Aorta (tissue), 5 donors: ENCODE measurements at places on chromosomes 3 and 15. TPM values are rescaled to one million over a fixed set of nuclear protein-coding genes. Genes with fewer than 3 reads are reported as not detected.

Gene ZIC1
- 1.7 TPM for total RNA-seq

Gene ITGB5
- total RNA-seq, result 369 TPM

Gene PPARG
- 17.9 TPM for total RNA-seq

Gene PGBD4
- total RNA-seq, result 1.7 TPM

Gene ATP13A5
- total RNA-seq, result not detected

Gene WDR6
- total RNA-seq, result 118 TPM

Gene ACAN
- 312 TPM for total RNA-seq

Gene GRM2
- 0.87 TPM for total RNA-seq

Gene MYRIP
- total RNA-seq, result 11.0 TPM

Gene SCG5
- total RNA-seq, result 3.9 TPM

Gene FAM3D
- not detected for total RNA-seq

- H3K4me3 ChIP-seq, result no peak overlapping the region
- H3K27ac ChIP-seq, result no peak overlapping the region
- no peak for DNase-seq
- H3K27me3 ChIP-seq, result no peaks in the 10 kb centered on the region
- H3K36me3 ChIP-seq, result no peaks in the 10 kb centered on the region
- no peaks in the 10 kb centered on the region for H3K4me1 ChIP-seq
Measured at GRCh38 chr3:100245927-100246326, 14.9 kb upstream of the TBC1D23 start.

DNA sequence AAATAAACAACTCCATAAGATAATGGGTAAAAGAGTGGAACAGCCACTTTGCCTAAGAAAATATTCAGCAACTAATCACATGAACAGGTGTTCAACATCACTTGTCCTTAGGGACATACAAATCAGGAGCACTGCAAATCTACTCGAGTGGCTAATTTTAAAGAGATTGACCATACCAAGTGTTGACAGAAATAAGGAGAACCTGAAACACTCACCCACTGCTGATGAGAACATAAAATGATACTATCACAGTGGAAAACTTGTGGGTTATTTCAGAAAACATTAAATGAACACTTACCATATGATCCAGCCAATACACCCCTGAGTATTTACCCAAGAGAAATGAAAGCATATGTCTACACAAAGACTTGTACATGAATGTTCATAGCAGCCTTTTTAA, 70.5 kb downstream of the GABRB3 start:
- no peak for DNase-seq
- no peak overlapping the region for H3K27ac ChIP-seq
- H3K4me3 ChIP-seq, result no peak overlapping the region

DNA sequence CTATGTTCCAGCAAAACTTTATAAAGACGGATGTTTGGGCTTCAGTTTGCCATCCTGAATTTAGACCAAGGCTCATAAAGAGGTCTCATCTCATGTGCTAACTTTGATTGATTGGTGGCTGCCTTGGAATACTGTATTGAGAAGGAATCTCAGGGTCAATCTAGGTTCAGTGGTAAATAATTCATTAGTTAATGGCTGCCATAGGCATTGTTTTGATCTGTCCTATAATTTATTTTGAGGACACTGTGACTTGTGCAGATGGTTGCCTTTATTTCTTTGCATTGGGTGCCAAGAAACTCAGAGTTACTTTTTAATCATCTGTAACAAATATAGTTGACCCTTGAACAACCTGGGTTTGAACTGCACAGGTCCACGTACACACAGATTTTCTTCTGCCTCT, 159.8 kb downstream of the B3GALNT1 start:
- no peak overlapping the region for H3K27ac ChIP-seq
- no peaks in the 10 kb centered on the region for H3K27me3 ChIP-seq
- H3K4me3 ChIP-seq, result no peak overlapping the region
- no peak for DNase-seq
- peaks cover 2% of the 10 kb centered on the region for H3K36me3 ChIP-seq

DNA sequence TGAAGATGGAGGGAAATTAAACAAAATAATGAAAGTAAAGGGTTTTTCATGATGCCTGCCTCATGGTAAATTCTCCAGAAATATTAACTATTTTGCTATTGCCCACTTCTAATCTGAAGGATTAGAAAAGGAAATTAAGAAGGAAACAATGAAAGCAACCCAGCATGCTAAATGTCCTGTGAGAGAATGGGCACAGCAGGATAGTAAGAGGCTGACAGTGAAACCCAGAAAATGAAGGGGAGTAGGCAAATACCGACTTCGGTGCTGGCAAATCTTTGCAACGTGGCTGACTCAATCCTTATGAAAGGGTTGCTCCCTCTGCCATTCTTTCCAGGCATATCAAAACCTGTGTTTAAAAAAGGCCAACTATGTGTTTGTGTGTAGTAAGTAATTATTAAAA, 147.5 kb upstream of the SYNPR start:
- H3K27me3 ChIP-seq, result no peaks in the 10 kb centered on the region
- no peak overlapping the region for H3K27ac ChIP-seq
- DNase-seq, result no peak

- H3K27me3 ChIP-seq, result no peaks in the 10 kb centered on the region
- H3K4me3 ChIP-seq, result no peak overlapping the region
- no peak for DNase-seq
- H3K4me1 ChIP-seq, result no peaks in the 10 kb centered on the region
- H3K27ac ChIP-seq, result no peak overlapping the region
Measured at GRCh38 chr3:127137757-127138536, 55.0 kb upstream of the PRR23E start.

- H3K36me3 ChIP-seq, result no peaks in the 10 kb centered on the region
- H3K27ac ChIP-seq, result no peak overlapping the region
- H3K4me3 ChIP-seq, result no peak overlapping the region
- no peaks in the 10 kb centered on the region for H3K27me3 ChIP-seq
Measured at GRCh38 chr3:179860275-179861107, 176.2 kb downstream of the PEX5L start.

GRCh38 chr15:93257920-93258319, 168.9 kb upstream of the RGMA start:
- no peak overlapping the region for H3K4me3 ChIP-seq
- no peaks in the 10 kb centered on the region for H3K4me1 ChIP-seq
- no peaks in the 10 kb centered on the region for H3K36me3 ChIP-seq
- no peaks in the 10 kb centered on the region for H3K27me3 ChIP-seq
- no peak for DNase-seq
- no peak overlapping the region for H3K27ac ChIP-seq

DNA sequence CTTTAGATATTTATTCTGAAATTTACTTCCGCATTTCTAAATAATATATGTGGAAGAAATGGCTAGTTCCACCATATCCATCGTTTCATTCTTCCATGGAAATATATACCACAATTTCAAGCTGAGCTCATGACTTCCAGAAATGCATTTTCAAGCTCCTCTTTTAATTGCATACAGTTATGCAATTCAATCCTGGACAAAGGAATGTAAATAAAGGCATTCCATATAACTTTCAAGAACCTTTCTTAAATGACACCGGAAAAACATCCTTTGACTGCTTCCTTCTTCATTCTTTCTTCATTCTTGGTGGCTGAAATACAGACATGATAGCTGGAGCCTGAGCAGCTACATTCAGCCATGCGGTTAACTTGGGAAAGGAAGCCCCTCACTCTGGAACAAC, 185.2 kb upstream of the GADL1 start:
- H3K4me1 ChIP-seq, result peaks cover 6% of the 10 kb centered on the region
- no peak overlapping the region for H3K27ac ChIP-seq
- H3K4me3 ChIP-seq, result no peak overlapping the region
- H3K36me3 ChIP-seq, result no peaks in the 10 kb centered on the region
- H3K27me3 ChIP-seq, result no peaks in the 10 kb centered on the region

GRCh38 chr3:46829699-46830208, 33.5 kb downstream of the MYL3 start:
- no peaks in the 10 kb centered on the region for H3K27me3 ChIP-seq
- no peak for DNase-seq
- no peak overlapping the region for H3K27ac ChIP-seq
- no peak overlapping the region for H3K4me3 ChIP-seq
- no peaks in the 10 kb centered on the region for H3K4me1 ChIP-seq
- H3K36me3 ChIP-seq, result no peaks in the 10 kb centered on the region

DNA sequence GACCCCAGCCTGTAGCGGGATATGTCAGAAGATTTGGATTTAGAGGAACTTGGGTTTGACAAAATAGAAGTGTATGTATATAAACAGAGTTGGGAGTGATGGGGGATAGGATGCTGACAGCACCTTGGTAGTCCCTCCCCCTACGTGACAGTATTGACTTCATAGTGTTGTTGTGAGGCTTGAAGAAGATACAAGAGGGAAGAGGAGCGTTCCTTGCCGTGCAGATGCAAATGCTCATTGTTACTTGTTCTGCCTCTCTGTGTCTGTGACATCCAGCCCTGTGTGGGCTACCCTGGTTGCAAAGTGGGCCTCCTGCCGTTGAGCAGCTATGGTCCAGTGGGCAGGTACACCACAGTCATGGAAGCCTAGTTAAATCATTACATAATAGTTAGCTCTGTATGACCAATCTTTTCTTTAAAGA, 45.0 kb downstream of the SMAD3 start:
- peak; percentile 50 for DNase-seq
- peaks cover 8% of the 10 kb centered on the region for H3K4me1 ChIP-seq
- H3K4me3 ChIP-seq, result no peak overlapping the region
- no peaks in the 10 kb centered on the region for H3K27me3 ChIP-seq

GRCh38 chr15:71484080-71484479, 326.3 kb upstream of the NR2E3 start:
- H3K36me3 ChIP-seq, result no peaks in the 10 kb centered on the region
- no peak for DNase-seq
- no peaks in the 10 kb centered on the region for H3K27me3 ChIP-seq
- H3K4me3 ChIP-seq, result no peak overlapping the region
- no peaks in the 10 kb centered on the region for H3K4me1 ChIP-seq
- H3K27ac ChIP-seq, result no peak overlapping the region

- no peaks in the 10 kb centered on the region for H3K27me3 ChIP-seq
- peaks cover 2% of the 10 kb centered on the region for H3K4me1 ChIP-seq
Measured at GRCh38 chr3:123817413-123817812, 66.7 kb downstream of the MYLK start.

DNA sequence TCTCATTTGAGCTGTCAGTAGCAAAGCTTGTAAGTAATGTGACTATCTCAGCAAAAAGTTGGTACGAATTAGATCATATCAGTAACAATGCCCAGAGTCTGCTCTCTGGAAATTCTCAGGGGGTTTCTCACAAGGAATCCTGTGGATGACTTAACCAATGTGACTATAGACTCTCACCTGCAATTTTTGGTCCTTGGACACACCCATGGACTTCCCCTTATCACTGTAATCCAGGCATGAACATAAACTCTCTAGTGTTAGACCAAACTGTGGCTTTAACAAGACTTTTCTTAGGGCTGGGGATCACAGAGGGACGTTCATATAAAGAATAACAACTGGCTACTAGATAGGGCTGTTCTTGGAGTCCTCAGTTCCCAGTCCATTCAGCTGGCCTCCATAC, 3.9 kb upstream of the ZNF80 start:
- no peak overlapping the region for H3K27ac ChIP-seq
- no peaks in the 10 kb centered on the region for H3K27me3 ChIP-seq
- H3K4me1 ChIP-seq, result no peaks in the 10 kb centered on the region
- DNase-seq, result no peak
- H3K36me3 ChIP-seq, result no peaks in the 10 kb centered on the region

- DNase-seq, result no peak
- no peaks in the 10 kb centered on the region for H3K4me1 ChIP-seq
- no peaks in the 10 kb centered on the region for H3K27me3 ChIP-seq
Measured at GRCh38 chr3:63611382-63611781, 41.1 kb upstream of the SNTN start.

GRCh38 chr3:63993653-63994079, 29.6 kb downstream of the PSMD6 start:
- peak; percentile 79 for DNase-seq
- no peak overlapping the region for H3K27ac ChIP-seq
- H3K27me3 ChIP-seq, result no peaks in the 10 kb centered on the region

GRCh38 chr3:190809351-190809750, 53.1 kb downstream of the GMNC start:
- no peak overlapping the region for H3K27ac ChIP-seq
- no peaks in the 10 kb centered on the region for H3K4me1 ChIP-seq
- H3K4me3 ChIP-seq, result no peak overlapping the region
- DNase-seq, result no peak
- H3K27me3 ChIP-seq, result no peaks in the 10 kb centered on the region

GRCh38 chr3:52299879-52300611, 12.4 kb downstream of the GLYCTK start:
- no peak overlapping the region for H3K27ac ChIP-seq
- no peak for DNase-seq
- no peaks in the 10 kb centered on the region for H3K4me1 ChIP-seq
- no peaks in the 10 kb centered on the region for H3K27me3 ChIP-seq
- H3K4me3 ChIP-seq, result no peak overlapping the region
- no peaks in the 10 kb centered on the region for H3K36me3 ChIP-seq

GRCh38 chr3:23108451-23109057, 94.6 kb upstream of the UBE2E2 start:
- DNase-seq, result no peak
- H3K36me3 ChIP-seq, result no peaks in the 10 kb centered on the region
- no peaks in the 10 kb centered on the region for H3K27me3 ChIP-seq
- H3K4me3 ChIP-seq, result no peak overlapping the region
- H3K4me1 ChIP-seq, result no peaks in the 10 kb centered on the region
- no peak overlapping the region for H3K27ac ChIP-seq

DNA sequence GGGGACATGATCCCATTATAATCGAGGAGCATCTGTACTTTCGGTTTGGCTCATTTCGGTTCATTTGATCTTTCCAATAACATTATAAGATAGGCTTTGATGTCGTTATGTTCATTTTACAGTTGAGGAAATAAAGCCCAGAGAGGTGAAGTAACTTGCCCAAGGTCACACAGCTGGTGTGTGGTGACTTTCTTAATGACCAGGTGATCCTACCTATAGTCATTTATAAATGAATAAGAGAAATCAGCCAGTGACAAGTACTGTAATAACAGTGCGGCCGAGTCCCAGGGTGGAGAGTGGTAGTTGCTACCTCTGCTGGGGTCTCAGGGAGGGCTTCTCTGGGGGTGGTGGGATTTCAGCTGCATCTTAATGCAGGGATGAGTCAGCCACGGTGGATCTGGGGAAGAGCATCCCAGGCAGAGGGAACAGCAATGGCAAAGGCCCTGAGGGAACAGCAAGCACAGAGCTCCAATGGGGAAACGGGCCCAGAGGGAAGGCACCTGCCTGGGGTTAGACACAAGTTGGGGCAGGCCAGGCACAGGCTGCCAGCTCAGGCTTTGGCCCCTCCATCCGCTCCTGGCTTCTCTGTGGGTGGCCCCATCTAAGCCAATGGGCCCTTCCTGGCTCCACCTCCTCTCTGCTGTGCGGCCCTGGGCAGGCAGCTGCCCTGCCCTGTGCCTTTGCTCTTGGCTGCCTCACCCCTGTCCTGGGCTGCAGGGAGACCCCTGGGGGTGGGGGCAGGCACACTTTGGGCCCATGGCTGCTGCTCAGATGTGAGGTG, 1.1 kb upstream of the FBLN2 start:
- H3K4me3 ChIP-seq, result no peak overlapping the region
- H3K27ac ChIP-seq, result no peak overlapping the region
- no peak for DNase-seq
- H3K36me3 ChIP-seq, result no peaks in the 10 kb centered on the region
